Activated T-helper 17 cell treated with anti-CD3 and anti-CD28 coated beads, Interleukin-2, amount 50 U/mL, for 72 hours (primary cell): ENCODE measurements at places on chromosomes 6 and 20.
A peak's percentile ranks its signal among the peaks of the same experiment; 100 is the strongest.

DNA sequence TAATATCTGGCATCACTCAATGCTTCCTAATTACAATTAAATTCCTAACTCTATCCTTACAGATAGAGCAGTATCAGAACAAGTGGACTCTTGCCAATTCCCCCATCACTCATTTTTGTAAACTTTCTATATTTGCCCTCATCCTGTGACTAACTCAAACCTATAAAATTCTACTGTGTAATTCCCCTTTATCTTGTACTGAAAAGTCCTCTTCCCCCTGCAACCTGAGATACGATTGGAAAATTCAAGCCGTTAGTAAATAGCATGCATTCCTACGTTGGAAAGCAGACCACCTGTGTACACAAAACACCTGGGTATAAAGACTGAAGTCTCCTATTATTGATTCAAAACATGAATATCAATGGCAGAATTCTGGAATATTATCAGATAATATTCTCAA is 70.4 kb upstream of the KCNQ5 start:
- no peak overlapping the region for H3K4me3 ChIP-seq
- no peak for ATAC-seq
- H3K36me3 ChIP-seq = no peaks in the 10 kb centered on the region
- H3K27ac ChIP-seq = no peak overlapping the region

- no peak overlapping the region for H3K27ac ChIP-seq
- ATAC-seq = no peak
- no peak overlapping the region for H3K4me3 ChIP-seq
- no peaks in the 10 kb centered on the region for H3K36me3 ChIP-seq
Measured at GRCh38 chr20:44174996-44175765, 11.8 kb downstream of the JPH2 start.

GRCh38 chr6:107695061-107695720 is 128.9 kb downstream of the SCML4 start:
- ATAC-seq = no peak
- H3K27ac ChIP-seq = no peak overlapping the region
- H3K4me1 ChIP-seq = no peaks in the 10 kb centered on the region
- H3K27me3 ChIP-seq = no peaks in the 10 kb centered on the region
- no peaks in the 10 kb centered on the region for H3K36me3 ChIP-seq
- no peak overlapping the region for H3K4me3 ChIP-seq

- H3K27ac ChIP-seq = peak overlapping the region; percentile 70
- H3K4me1 ChIP-seq = peaks cover 12% of the 10 kb centered on the region
- no peak for ATAC-seq
- no peak overlapping the region for H3K4me3 ChIP-seq
- no peaks in the 10 kb centered on the region for H3K27me3 ChIP-seq
Measured at GRCh38 chr20:17613328-17614175, 43.7 kb downstream of the DSTN start.

DNA sequence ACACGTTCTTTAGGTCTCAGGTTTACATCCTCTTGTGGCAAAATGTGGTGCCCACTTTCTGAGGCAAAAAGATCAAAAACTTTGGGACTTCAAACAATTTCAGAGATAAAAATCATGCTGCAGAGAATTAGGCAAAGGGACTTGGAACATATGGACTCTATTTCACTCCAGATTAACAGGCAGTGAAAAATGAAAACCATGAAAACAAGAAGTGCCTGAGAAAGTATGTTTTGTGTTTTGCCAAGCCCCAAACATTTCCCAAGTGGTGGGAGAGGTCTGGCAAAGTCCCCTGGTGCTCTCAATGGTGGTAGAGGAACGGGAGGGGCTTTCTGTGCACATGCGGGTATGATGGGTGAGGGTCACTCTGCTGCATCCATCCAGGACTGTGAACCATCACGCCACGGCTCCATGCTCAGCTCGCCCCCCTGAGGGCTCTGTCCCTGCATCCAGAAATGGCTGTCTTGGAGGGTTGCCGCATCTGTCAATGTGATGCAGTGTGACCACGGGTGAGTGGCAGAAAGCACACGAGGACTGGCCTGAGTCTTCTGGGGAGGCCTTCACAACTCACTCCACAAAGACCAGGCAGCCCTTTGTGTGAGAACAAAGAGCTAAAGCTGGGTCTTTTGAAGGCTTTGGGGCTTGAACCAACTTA is 43.2 kb upstream of the TBC1D7 start:
- no peak overlapping the region for H3K4me3 ChIP-seq
- no peak overlapping the region for H3K27ac ChIP-seq
- H3K4me1 ChIP-seq = peaks cover 5% of the 10 kb centered on the region
- no peak for ATAC-seq
- H3K27me3 ChIP-seq = no peaks in the 10 kb centered on the region

GRCh38 chr6:1858859-1859258 is 249.1 kb downstream of the FOXC1 start:
- H3K4me1 ChIP-seq = no peaks in the 10 kb centered on the region
- H3K27ac ChIP-seq = no peak overlapping the region
- no peaks in the 10 kb centered on the region for H3K27me3 ChIP-seq
- ATAC-seq = no peak
- H3K36me3 ChIP-seq = no peaks in the 10 kb centered on the region

- H3K27me3 ChIP-seq = no peaks in the 10 kb centered on the region
- H3K27ac ChIP-seq = no peak overlapping the region
- no peak for ATAC-seq
- no peaks in the 10 kb centered on the region for H3K36me3 ChIP-seq
- no peak overlapping the region for H3K4me3 ChIP-seq
Measured at GRCh38 chr6:139641376-139641775, 266.9 kb upstream of the CITED2 start.

DNA sequence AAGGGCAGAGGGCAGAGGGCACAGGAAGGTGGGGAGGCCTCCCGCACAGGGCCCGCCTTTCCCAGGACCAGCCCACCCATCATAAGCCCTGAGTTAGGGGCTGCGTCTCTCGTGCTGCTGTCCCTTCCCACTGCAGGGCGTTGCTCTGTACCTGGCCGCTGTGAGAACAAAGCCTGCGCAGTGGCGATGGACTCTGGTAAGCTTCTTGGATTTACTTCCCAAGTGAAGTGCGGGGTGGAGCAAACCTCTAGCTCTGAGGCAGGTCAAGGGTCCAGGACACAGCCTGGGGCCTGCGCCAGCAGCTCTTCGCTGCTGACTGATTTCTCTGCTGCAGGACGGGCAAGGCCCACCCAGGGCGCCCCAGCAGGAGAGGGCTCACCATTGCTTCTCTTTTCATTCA is 23.9 kb downstream of the INSM1 start:
- H3K4me3 ChIP-seq = no peak overlapping the region
- no peak for ATAC-seq
- peaks cover 33% of the 10 kb centered on the region for H3K36me3 ChIP-seq
- H3K27ac ChIP-seq = no peak overlapping the region
- H3K4me1 ChIP-seq = no peaks in the 10 kb centered on the region

DNA sequence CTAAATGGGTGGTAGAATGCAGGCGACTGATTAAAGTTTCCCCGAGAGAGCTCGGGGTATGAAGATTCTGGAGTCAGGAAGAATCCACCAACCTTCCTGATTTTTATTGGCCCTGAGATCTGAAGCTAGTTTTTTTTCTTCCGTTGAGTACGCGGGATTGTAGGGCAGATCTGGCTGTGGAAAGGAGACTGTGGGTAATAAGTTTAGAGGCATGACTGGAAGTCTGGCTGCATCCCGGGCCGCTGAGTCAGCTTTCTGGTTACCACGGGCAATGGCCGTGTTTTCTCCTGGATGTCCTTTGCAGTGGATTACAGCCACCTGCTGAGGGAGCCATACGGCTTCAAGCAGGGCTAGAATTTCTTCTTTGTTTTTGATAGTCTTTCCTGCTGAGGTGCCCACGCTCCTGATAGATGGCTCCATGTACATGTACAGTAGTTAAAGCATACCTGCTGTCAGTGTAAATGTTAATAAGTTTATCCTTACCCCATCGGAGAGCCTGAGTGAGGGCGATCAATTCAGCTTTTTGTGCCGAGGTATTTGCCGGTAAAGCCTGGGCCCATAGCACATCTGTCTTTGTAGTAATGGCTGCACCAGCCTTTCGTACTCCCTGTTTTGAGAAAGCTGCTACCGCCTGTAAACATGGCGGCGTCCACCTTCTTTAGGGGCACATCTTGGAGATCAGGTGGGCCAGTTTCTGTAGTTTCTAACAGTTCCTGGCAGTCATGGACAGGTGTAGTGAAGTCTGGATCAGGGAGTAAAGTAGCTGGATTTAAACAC is 154.0 kb downstream of the TRIM27 start:
- no peak overlapping the region for H3K27ac ChIP-seq
- H3K36me3 ChIP-seq = peaks cover 17% of the 10 kb centered on the region
- no peak for ATAC-seq
- H3K4me3 ChIP-seq = no peak overlapping the region
- H3K27me3 ChIP-seq = peaks cover 88% of the 10 kb centered on the region

GRCh38 chr20:56222945-56223344 is 25.6 kb upstream of the MC3R start:
- H3K4me1 ChIP-seq = no peaks in the 10 kb centered on the region
- no peaks in the 10 kb centered on the region for H3K36me3 ChIP-seq
- no peak overlapping the region for H3K4me3 ChIP-seq
- no peak overlapping the region for H3K27ac ChIP-seq
- ATAC-seq = no peak

- H3K27me3 ChIP-seq = no peaks in the 10 kb centered on the region
- H3K36me3 ChIP-seq = no peaks in the 10 kb centered on the region
- ATAC-seq = peak; percentile 59
- peak overlapping the region; percentile 10 for H3K4me3 ChIP-seq
- no peak overlapping the region for H3K27ac ChIP-seq
Measured at GRCh38 chr6:167996424-167997199, 859 bp upstream of the KIF25 start.

DNA sequence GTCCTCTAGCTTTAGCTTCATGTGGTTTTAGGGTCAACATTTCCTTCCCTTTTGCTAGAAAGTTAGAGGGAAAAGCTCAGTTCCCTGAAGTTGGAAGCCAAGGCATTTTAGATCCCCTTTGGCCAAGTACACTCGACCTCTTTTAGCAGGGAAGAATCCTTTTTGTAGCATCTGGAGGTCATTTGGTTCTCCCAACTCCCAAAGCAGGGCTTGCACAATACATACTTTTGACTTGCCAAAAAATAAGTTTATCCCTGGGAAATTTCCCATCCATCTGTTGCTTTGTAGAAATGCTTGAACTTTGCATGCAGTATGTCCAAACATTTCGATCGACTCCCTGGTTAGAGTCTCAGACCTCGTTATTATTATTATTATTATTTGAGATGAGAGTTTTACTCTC is 4.6 kb upstream of the EDEM2 start:
- no peaks in the 10 kb centered on the region for H3K27me3 ChIP-seq
- H3K4me1 ChIP-seq = peaks cover 7% of the 10 kb centered on the region
- no peak for ATAC-seq
- H3K27ac ChIP-seq = no peak overlapping the region
- H3K36me3 ChIP-seq = peaks cover 12% of the 10 kb centered on the region

GRCh38 chr6:158847012-158847529 is 27.9 kb upstream of the EZR start:
- H3K4me1 ChIP-seq = peaks cover 14% of the 10 kb centered on the region
- no peak overlapping the region for H3K27ac ChIP-seq
- ATAC-seq = no peak
- H3K4me3 ChIP-seq = no peak overlapping the region
- H3K27me3 ChIP-seq = no peaks in the 10 kb centered on the region

GRCh38 chr6:137353842-137354397 is 134.7 kb upstream of the IFNGR1 start:
- no peaks in the 10 kb centered on the region for H3K36me3 ChIP-seq
- H3K4me1 ChIP-seq = peaks cover 12% of the 10 kb centered on the region
- no peak for ATAC-seq
- H3K4me3 ChIP-seq = peak overlapping the region; percentile 18
- H3K27me3 ChIP-seq = no peaks in the 10 kb centered on the region
- H3K27ac ChIP-seq = peak overlapping the region; percentile 9

GRCh38 chr20:43003318-43003944 is 186.3 kb downstream of the PTPRT start:
- H3K4me3 ChIP-seq = no peak overlapping the region
- no peaks in the 10 kb centered on the region for H3K36me3 ChIP-seq
- no peak overlapping the region for H3K27ac ChIP-seq

DNA sequence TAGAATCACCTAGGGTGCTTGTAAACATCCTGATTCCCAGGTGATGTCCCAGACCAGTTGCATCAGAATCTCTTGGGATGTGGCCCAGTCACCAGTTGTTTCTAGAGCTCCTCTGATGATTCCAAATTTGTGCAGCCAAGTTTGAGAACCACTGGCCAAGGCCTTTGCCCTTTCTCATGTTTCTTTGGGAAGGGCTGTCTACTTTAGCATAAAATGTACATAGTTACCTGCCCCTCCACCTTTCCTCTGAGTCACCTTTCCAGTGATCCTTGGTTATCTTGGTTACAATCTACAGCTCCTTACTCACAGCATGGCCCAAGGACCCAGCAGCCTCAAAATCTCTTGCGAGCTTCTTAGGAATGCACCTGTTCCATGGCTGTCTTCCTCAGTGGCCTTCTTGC is 266.4 kb upstream of the PRND start:
- H3K27me3 ChIP-seq = no peaks in the 10 kb centered on the region
- ATAC-seq = no peak
- no peaks in the 10 kb centered on the region for H3K36me3 ChIP-seq

DNA sequence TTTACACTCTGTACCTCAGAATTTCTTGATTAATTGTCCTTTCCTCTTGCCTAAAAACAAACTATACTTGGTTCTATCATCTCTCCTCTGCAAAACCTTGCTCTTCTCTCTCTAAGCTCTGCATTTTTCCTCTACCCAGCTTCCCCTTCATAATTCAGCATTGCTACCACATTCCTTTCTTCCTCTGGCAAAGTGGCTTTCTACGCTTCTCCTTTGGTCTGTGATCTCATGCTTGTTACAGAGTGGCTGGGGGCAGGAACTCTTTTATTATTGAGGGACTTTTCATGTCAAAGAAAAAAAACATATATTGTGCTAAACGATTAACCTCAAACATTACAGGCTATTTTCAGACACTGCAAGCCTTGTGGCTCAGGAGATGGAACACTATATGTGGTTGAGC is 333.3 kb upstream of the KCNQ5 start:
- H3K4me3 ChIP-seq = no peak overlapping the region
- H3K36me3 ChIP-seq = no peaks in the 10 kb centered on the region
- H3K27ac ChIP-seq = no peak overlapping the region
- H3K27me3 ChIP-seq = no peaks in the 10 kb centered on the region

DNA sequence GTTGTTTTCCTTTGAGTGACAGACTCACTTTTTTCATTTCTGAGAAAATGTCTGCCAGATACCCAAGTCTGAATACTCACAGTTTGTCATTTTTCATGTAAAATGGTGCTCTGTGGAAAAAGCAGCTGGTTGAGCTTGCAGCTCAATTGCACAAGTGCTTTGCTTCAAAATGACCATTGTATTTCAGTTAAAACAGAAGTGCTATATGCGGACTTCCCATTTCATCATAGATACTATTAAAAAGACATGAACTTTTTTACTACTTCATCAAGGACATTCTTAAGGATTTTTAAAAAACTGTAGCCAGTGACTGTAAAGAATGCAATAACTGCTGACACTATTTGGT is 61.5 kb downstream of the KCNS1 start:
- peaks cover 44% of the 10 kb centered on the region for H3K4me1 ChIP-seq
- H3K27me3 ChIP-seq = no peaks in the 10 kb centered on the region

DNA sequence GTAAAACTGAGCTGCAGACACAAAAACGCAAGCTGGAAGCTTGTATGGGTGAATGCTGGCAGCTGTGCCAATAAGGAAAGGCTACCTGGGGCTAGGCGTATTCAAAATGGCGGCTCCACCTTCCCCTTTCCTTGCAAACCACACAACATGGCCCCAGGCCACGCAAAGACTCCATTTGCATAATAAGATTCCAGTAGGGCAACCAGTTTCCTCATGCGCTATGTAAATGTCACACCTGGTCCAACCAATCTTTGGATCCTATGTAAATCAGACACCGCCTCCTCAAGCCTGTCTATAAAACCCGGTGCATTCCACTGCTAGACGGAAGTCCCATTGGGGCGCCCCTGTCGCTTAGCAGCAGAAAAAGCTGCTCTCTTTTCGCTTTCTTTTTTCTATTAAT is 505.9 kb upstream of the BTBD3 start:
- H3K4me3 ChIP-seq = no peak overlapping the region
- H3K27me3 ChIP-seq = no peaks in the 10 kb centered on the region
- H3K4me1 ChIP-seq = no peaks in the 10 kb centered on the region
- no peak for ATAC-seq
- no peaks in the 10 kb centered on the region for H3K36me3 ChIP-seq
